ENCODE measurements at places on chromosomes 7 and 10. TPM values are rescaled to one million over a fixed set of nuclear protein-coding genes. Genes with fewer than 3 reads are reported as not detected.
A peak's percentile ranks its signal among the peaks of the same experiment; 100 is the strongest.

GRCh38 chr7:115352375-115352774 is 430.5 kb downstream of the MDFIC start:
- DNase-seq = no peak

DNA sequence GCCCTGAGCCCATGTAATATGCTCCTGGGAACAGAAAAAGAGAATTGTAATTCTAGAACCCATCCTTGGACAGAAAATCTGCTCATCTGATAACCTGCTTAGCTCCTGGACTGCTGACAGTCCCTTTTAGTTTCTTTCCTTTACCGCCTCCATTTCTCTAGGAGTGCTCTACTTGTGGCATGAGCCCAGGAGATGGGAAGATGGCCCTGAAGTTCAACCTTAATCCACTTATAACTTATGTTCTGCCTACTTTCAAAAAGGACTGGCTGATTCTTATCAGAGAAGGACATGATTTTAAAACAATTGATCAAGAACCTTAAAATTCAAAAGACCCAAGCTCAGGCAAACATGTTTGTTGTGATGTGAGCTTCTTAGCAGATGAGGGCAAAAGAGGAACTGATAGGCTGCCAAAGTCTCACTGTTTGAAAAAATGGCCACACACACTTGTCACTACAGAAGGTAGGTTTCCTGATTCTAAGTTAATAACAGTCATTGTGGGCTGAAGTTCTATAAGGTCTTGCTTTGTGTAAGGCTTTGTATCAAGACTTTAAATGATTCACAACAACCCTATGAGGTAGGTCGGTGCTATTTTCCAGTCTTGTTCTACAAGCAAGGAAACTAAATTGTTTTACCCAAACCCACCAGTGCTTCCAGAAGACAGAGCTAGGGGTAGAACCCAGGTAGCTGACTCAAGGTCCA is 94.3 kb upstream of the AFAP1L2 start:
- no peak for DNase-seq

GRCh38 chr10:130022511-130023299 is 58.6 kb upstream of the EBF3 start:
- DNase-seq = no peak

DNA sequence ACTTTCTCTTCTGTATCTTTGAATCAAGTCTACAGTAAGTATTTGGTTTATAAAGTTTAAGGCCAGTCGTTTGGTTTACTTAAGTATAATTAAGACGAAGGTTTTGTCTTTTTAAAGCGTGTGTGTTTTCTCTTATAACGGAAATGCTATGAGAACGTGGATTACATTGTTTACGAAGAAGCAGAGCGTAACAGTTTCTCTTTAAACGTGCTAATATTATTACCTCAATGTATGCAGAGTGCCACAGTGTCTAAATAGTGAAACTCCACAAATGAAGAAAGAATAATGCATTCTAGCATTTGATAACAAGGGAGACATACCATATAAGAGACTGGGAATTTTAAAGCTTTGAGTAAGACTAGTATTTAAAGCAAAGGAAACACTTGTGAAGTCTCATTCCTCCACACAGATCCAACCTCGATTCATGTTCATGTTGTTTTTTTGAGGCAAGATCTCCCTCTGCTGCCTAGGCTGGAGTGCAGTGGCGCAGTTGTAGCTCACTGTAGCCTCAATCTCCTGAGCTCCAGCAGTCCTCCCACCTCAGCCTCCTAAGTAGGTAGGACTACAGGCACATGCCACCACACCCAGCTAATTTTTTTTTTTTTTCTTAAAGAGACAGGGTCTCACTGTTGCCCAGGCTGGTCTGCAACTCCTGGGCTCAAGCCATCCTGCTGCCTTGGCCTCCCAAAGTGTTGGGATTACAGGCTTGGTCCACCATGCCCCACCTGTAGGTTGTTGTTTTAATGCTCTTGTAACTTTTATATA is 75.1 kb downstream of the ANKRD61 start:
- peak; percentile 56 for DNase-seq

GRCh38 chr10:129914960-129915359 is 49.1 kb downstream of the EBF3 start:
- DNase-seq = no peak

GRCh38 chr10:21962358-21962757 is 41.2 kb downstream of the DNAJC1 start:
- DNase-seq = no peak

GRCh38 chr10:77983384-77984341 is 45.7 kb downstream of the POLR3A start:
- DNase-seq = peak; percentile 7

- no peak for DNase-seq
Observed at GRCh38 chr10:95881316-95881715, 26.5 kb upstream of the CC2D2B start.

DNA sequence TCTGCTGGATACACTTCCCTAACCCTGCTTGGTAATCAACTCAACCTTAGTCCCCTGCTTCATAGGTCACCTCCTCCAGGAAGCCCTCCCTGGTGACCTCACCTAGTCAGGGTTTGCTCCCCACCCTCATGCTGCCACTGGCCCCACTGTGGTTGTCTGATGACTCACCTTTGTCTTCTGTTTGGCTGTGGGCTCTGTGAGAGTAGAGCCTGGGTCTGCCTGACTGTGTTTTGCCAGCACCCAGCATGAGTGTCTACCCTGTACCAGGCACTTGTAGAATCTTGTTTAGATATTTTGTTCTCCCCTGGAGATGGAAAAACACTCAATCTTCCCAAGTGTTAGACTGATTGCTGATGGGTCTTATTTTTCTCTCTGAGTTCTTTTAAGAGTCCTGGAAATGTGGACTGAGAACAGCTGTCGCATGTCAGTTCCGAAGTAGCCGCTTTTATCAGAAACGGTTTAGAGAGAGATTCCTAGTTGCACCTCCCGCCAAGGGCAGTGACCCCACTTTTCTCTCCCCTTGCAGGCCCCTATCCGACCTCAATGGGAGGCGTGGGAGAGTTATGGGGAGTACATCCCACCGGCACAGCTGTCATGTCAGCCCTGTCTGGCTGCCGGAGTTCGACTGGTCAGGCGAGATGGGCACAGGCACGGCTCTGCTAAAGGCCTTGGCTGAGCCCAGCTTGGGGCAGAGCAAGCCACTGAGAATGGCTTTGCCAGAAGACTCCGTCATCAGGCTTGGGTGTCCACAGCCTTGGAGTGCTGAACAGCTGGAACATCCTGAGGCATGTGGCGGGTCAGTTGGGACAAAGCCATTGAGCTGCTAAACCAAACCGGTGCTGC is 134.3 kb downstream of the GRK5 start:
- peak; percentile 89 for DNase-seq

DNA sequence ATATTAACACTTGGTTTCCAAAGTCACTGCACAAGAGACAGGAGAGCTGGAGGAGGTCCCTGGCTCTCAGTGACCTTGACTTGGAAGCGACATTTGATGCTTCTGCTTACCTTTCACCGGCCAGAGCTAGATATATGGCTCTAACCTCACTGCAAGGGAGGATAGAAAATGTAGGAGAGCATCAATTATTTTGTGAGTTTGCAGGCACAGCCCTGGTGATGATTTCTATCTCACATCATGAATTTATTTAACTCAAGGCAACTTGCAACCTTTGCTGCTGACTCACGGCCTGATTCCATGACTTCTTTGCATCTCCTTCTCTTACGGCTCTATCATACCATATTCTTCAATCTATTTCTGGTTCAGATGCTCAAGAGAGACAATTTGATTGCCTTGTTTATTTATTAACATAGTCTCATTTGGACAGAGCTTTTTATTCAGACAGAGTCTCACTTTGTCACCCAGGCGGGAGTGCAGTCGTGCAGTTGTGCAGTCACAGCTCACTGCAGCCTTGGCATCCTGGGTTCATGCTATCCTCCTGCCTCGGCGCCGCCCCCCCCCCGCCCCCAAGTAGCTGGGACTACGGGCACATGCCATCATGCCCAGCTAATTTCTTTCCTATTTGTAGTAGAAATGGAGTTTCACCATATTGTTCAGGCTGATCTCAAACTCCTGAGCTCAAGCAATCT is 196.0 kb downstream of the REEP3 start:
- DNase-seq = no peak

DNA sequence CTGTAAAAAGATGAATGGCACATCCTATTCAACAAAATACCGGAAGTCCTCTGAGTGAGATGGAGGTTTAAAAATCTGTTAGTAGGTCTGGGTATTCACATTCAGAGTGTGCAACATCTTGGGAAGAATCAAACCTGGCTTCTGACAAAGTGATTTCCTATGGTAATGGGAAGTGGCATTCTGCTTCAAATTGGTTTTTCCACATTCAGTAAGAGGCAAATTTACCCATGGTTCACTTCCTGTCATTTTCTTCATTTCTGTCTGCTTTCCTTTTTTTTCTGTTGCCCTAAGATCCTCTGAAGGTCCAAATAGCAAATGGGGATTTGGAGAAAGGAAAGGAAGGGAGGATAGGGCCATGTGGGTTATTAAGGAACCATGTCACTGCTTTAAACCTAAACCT is 218.3 kb downstream of the DOCK4 start:
- no peak for DNase-seq

DNA sequence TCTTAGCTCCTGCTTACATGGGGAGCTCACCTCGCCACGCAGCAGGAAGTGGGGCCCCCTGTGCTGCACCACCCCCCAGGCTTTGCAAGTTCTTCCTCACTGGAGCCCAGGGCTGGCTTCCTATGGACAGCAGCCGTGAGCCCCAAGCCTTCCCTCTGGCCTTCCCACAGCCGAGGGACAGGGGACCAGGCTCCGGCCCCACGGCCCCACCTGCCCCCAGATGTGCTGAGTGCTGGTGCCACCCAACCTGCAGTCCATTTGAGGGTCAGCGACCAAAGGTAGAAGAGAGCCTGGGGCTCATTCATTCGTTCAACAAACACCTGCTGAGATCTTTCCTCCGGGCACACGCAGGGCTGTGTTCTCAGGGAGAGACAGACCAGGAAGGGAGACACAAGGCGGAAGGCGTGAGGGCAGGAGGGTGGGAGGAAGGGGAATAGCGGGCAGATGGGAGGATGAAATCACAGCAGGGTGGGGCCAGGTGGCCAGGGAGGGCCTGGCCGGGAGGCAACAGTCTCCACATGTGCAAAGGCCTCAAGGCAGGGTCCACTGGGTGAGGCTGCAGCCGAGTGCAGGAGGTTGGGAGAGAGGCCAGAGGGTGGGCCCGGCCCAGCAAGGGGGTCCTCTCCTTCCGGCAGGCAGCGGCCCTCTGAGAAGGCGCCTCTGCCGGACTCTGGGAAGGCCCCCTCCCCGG is 100.1 kb downstream of the FOXL3 start:
- DNase-seq = no peak

GRCh38 chr7:122942059-122942458 is 53.4 kb downstream of the TAS2R16 start:
- DNase-seq = no peak

DNA sequence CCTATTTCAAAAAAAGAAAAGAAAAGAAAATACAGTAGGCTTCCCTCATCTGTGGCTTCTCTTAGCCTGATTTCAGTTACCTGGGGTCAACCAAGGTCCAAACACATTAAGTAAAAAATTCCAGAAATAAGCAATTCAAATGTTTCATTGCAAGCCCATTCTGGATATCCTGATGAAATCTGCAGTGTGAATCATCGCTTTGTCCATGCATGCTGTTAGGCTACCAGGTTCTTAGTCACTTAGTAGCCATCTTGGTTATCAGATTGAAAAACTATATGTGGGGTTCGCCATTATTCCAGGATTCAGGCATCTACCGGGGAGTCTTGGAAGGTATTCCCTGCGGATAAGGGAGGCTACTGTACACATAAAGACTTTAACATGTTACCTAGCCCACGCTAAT is 991 bp upstream of the FAM204A start:
- DNase-seq = no peak

GRCh38 chr7:93117327-93117726 is 452 bp downstream of the SAMD9 start:
- DNase-seq = no peak

The SPDYE5 gene
- not detected for total RNA-seq

The SKIDA1 gene
- total RNA-seq = 2.9 TPM

The EIF5AL1 gene
- total RNA-seq = 0.16 TPM

The ZNF503 gene
- total RNA-seq = 16.9 TPM

The SUN3 gene
- not detected for total RNA-seq

Measured in sigmoid colon (tissue), 7 donors.